Keratinocyte (primary cell): ENCODE measurements at places on chromosomes 6 and 20.

- DNase-seq = no peak
Measured at GRCh38 chr6:21395121-21395520, 198.4 kb upstream of the SOX4 start.

- no peak for DNase-seq
Measured at GRCh38 chr6:11754625-11755271, 23.9 kb downstream of the ADTRP start.

GRCh38 chr20:46701057-46701456 lies 8.4 kb upstream of the SLC2A10 start:
- DNase-seq = no peak

- DNase-seq = no peak
Measured at GRCh38 chr6:28977341-28978132, 27.6 kb downstream of the ZNF311 start.

GRCh38 chr20:36491901-36492617 lies 49.3 kb upstream of the MYL9 start:
- peak; percentile 28 for DNase-seq

DNA sequence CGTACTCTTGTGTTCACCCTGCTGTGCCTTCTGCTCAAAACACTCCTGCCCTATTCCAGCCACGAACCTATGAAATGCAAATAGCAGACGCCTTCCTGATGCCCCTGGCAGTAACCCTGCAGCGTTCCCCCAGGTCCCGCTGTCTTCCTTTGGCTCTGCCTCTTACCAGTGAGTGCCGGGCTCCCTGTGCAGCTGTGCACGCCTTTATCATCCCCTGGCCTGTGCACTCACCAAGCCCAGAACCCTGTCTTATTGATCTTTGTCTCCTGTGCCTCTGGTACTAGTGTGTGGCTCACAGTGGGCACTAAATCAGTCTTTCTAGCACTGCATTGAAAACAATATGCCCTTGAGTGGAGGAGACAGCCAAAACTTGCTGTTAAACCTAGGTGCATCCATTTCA lies 19.7 kb downstream of the ZDHHC14 start:
- no peak for DNase-seq

DNA sequence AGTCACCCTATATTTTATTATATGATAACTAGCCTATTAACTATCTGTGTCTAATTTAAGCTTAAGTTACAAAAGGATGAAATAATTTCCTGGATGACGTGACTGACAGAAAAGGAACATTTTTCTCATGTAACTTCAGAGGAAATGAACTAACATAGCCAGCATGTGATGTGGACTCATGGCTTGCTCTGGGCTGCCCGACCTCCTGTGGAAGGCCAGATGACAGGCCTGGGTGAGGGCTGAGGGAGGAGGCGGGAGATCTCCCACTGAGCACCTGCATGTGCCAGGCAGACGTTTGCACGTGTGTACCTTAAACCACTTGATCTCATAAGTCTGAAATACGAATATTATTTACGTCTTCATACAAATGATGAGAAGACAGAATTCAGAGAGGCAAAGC lies 321.1 kb downstream of the SYNE1 start:
- DNase-seq = no peak

- no peak for DNase-seq
Measured at GRCh38 chr6:89970609-89971337, 76.5 kb downstream of the GJA10 start.

DNA sequence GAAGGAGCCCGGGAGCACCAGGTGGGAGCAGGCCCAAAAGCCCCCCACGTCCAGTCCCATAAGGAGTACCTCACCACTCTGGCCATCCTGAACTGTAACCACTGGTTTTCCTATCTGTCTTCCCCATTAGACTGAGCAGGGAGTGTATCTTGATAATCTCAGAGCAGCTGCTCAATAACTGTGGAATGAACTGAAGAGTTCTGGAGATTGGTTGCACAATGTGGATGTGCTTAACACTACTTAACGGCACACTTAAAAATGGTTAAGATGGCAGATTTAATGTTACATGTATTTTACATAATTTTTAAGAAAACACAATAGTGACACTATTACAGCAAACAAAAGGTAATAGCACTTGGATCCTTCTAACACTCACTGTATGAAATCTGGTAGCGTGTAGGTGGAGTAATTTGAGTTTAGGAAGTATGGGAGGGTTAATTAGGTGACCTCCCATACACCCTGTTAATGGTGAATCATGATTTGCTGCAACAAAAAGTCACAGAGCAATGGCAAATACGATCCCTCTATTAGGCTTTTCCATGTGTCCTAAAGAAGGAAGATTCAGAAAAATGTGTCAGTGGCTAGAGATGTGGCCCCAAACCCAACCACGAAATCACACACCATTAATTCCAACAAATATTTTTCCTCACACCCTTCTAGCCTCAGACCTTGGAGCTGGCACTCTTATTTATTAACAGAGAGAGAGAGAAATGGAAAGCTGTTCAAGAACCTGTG lies 18.4 kb downstream of the TRAM2 start:
- no peak for DNase-seq

DNA sequence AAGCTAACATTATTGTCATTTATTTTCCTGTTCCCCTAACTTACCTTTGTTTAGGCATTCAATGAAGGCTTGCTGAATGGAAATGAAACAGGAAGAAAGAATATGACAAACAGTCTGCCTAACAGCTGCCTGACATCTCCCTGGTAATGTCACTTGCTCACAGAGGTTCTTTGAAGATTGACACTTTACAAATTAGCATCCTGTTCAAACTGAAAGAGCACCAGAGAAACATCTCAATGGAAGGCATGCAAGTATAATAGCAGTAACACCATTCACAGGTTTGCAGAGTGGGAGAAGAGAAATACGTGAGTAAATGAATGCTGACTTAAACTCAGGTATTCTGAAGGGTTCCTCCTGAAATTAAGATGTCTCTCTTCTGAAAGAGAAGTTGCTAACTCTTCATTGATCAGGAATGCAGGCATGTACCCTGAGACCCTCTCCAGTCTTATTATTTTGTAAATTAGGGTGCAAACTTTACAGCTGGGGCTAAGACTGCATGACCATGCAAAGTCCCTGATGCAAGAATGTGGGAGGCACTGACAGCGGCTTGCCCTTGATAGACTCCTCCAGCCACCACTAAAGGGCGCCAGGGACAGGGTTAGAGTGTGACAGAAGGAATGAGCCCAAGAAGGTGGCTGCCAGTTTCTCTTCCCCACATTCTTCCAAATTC lies 1.3 kb upstream of the SMLR1 start:
- no peak for DNase-seq

DNA sequence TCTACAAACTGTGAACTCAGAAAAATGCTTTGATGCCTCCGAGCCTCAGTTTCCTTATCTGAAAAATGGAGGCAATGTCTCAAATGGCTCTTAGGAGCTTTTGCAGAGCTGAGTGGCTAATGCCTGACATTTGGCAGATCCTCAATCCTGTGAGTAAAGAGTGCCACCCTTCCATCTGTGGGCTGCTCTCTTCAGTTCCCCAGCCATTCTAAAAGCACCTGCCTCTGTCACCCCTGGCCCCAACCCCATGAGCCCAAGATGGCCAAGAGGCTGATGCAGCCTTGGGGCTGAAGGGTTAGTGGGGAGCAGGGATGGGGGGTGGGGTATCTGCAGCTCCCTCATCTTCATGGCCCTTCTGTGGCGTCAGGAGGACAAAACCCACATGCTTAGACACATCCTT lies 14.5 kb upstream of the GUCA1A start:
- DNase-seq = no peak

GRCh38 chr6:56604186-56604585 lies 38.5 kb downstream of the DST start:
- DNase-seq = no peak

DNA sequence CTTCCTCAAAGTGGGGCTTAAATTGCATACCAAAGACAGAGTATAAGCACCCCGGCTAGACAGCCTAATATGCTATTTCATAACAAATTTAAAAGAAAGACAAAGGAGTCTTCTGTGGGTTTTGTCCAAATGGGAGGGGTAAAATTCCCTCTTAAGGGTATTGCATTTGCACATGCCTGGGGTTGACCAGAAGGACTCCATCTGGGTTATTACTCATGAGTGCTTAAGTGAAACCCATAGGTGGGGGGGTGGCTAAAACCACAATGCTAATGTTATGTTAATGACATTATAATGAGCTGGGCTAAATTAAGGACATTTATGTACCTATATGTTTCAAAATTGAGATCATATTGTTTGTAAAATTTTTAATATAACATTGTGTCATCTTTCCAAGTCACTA lies 15.0 kb downstream of the IMPG1 start:
- DNase-seq = no peak

- DNase-seq = no peak
Measured at GRCh38 chr6:121765060-121765459, 329.6 kb downstream of the GJA1 start.

- DNase-seq = no peak
Measured at GRCh38 chr20:48209102-48209501, 423.8 kb upstream of the SULF2 start.
